ENCODE measurements at places on chromosomes 4 and X.

- no peak for DNase-seq
These were observed 333.0 kb downstream of the ADGRL3 start for GRCh38 chr4:61533140-61533539.

- DNase-seq = no peak
These were observed 5.5 kb downstream of the PPP2R2C start for GRCh38 chr4:6466756-6467381.

- no peak for DNase-seq
These were observed 12.6 kb downstream of the C4orf54 start for GRCh38 chr4:99645036-99645435.

GRCh38 chrX:23792861-23793553 is 10.0 kb downstream of the SAT1 start:
- DNase-seq = no peak

GRCh38 chr4:158912390-158912789 is 143.6 kb downstream of the FNIP2 start:
- DNase-seq = no peak

DNA sequence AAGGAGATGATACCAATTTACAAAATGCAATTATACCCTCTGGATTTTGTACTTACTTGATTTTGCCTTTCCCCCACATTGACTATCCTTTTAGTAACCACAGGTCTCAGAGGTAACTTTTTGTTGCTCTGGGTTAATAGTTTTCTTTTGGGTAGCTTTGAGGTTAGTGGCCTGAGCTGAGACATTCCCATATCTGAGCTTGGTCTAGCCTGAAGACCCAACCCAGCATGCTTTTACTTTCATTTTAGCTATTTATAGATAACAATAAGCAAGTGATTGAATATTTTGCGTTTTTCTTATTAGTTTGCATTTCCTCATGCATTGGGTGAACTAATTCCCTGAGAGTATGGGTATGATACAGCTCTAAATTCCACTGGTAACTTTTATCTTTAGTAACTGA is 11.8 kb downstream of the HTN1 start:
- DNase-seq = no peak

- DNase-seq = peak; percentile 3
These were observed 445.4 kb downstream of the BCOR start for GRCh38 chrX:39652336-39652735.

GRCh38 chr4:11106190-11106589 is 322.5 kb downstream of the HS3ST1 start:
- no peak for DNase-seq

GRCh38 chrX:136689436-136689835 is 41.5 kb downstream of the CD40LG start:
- DNase-seq = no peak

DNA sequence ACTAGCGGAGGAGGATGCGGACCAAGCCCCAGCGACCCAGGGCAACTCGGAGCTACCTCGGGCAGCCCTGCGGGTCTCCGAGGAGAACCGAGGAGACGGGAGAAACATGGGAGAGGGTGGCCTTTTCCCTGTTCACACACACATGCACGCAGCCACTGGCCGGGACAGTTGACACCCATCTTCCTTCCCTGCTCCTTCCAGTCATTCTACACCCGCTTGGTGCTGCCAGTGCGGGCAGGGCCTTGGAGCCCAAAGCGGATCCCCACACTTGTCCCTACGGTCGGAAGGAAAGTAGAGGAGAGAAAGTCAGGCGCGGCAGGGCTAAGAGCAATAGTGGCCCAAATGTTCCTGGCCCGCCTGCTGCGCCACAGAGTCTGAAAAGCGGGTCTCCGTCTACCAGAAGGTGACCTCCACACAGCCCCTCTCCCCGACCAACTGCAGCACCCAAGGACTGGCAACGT is 1.1 kb upstream of the PPP3CA start:
- DNase-seq = no peak

DNA sequence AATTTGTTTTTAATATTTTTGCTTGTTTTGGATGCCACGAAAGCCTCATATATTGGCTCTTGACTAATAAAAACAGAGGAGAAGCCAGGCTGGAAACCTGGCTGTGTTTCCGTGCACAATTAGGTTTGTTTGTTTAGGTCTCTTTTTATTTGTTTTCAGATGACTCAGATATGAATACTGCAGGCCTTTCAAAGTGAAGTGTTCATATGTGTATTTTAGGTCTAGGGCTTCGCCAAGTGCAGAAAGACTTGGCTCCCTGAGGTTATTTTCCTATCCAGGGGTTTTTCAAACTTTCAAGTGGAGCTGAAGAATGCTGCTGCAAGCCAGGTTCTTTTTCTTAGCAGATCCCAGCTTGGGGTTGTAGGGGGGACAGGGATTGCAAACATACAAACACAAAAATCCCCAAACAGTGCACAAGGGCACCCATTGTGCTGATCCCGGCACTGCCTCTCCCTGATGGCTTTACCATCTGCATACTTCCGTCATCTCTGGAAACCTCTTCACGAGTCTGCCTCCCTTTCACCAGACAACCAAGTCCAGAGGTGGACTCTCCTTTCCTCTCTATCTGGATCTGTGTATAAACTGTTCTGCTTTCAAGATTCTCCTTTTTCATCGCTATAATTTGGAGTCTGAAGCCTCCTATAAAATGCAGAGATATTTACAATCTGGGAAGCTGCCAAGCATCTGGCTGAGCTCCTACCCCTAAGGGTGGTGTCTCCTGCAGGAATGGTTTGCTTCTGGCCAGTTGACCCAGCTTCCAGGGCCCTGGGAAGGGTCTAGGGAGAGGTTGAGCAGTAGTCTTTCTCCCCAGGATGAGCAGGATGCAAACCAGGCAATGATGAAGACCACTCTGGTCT is 108.6 kb downstream of the SMIM20 start:
- no peak for DNase-seq

DNA sequence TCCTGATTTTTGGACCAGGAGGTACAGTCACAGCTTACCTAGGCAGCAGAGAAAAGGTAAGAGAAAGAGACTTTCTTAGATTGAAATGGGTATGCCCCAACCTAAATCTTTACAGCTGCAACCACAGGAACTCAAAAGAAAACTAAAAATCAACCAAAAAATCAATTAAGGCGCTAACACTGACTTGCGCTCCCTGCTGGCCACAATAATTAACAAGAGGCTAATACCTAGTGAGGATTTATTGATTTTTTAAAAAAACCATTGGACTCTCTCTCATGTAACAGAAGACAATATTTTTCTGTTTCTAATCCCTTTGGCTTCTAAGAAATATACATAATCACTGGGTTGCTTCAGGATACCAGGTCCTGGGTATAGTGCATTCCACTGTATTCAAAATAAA is 153.9 kb upstream of the TENM3 start:
- no peak for DNase-seq

DNA sequence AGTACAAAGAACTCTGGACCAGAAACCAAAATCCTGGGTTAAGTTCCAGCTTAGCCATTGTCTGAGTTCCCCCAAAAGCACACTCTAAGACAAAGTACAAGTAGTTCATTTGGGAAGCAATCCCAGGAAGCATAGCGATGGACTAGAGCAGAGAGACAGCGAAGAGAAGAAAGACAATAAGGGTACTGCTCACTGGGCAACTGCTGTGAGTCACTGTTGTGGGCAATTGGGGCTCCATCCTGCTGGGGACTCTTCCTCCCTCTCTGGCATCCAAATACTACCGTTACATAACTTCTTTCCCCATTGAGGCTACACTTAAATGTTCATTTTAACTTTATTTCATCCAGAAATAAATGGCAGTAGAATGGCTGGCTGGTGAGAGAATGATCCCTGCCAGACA is 14.1 kb downstream of the SRPX start:
- DNase-seq = no peak

- DNase-seq = no peak
These were observed 48.4 kb downstream of the IDS start for GRCh38 chrX:149456476-149457245.

GRCh38 chrX:42119076-42119475 is 195.7 kb upstream of the CASK start:
- no peak for DNase-seq
